ENCODE measurements at places on chromosomes 11 and 22. TPM values are rescaled to one million over a fixed set of nuclear protein-coding genes. Genes with fewer than 3 reads are reported as not detected.

- no peak for DNase-seq
Measured at GRCh38 chr11:102153082-102153481, 42.8 kb downstream of the YAP1 start.

OR4D10 gene
- polyA plus RNA-seq = not detected

DNA sequence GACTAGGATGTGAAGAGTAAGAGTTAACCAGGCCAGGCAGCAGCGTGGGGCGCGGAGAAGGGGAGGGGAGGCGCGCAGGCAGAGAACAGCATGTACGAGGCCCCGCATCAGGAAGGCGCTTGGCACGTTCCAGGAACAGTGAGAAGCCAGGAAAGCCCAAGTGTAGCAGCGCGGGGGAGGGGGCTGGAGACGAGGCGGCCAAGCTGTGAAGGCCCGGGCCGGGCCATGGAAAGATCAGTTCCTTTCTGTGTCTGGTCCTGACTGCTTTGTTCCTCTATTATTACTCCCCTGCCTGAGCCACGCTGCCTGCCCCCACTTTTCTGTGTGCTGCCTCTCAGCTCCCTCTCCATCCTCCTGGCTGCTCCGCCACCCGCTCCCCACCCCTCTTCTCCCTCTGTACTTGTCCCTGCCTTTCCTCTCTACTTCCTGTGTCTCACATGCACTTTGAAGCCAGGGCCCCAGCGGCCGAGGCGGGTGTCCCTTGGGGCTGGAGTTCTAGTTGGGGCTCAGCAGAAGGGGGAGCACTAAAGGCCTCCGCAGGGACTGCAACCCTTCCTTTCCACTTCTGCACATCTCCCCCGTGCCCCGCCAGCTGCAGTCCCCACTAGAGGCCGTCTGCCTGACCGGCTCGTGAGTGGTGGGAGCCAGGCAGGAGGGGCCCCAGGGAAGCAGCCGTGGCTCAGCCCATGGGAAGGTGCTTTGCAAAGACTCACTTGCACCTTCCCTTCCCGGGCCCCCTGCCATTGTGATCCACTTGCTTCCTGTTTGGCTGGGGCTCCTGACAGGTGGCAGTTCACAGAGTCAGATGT, 63.7 kb downstream of the PRDM11 start:
- DNase-seq = peak; percentile 91

DNA sequence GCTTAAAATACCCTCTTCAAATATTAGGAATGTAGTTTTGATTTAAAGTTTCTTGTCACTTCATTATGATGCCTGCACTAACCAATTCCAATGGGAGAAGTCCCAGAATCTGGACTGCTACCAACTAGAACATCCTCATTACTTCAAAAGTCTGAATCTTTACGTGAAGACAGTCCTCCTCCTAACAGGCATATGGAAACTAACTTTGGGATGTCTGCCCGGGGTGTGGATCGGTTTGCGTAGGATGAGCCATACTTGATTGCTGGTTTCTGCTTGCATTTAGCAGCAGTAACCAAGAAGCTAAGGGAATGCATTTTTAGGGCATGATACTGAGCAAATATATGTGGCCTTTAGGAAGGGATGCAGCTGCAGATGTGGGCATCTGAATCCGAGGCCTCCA, 177.1 kb downstream of the LRRC4C start:
- no peak for DNase-seq

DNA sequence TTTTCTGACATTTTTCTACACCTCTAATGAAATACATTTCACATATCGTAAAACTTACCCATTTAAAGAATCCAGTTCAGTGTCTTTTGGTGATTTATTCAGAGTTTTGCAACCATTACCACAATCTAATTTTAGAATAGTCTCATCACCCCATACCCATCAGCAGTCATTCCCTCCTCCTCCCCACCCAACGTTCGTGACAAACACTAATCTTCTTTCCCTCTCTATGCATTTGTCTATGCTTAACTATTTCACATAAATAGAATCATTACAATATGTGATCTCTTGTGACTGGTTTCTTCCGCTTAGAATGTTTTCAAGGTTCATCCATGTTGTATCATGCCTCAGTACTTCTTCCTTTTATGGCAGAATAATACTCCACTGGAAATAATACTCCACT, 9.5 kb downstream of the TTC28 start:
- no peak for DNase-seq

- peak; percentile 33 for DNase-seq
Measured at GRCh38 chr11:73095613-73096012, 46.5 kb downstream of the FCHSD2 start.

PGM2L1 gene
- 2.3 TPM for polyA plus RNA-seq

DNA sequence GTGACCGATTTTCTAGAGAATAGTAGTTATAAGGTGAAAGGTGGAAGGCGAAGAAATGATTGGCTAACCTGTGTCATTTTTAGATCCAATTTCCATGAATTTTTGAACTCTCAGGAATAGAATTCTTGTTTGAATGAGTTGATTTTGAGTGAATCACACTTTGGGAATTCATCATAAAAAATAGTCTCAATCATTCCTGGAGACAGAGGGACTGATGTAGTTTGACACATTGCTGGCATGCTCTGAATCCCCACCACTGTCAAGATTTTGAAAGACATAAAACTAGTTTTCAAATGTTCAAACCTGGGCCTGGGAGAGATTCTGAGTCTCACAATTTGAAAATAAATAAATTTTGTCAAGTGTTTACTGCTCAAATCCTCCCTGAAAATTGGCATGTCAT, 861.4 kb upstream of the RAG2 start:
- DNase-seq = no peak

GRCh38 chr22:46737105-46737975, 712 bp downstream of the CERK start:
- DNase-seq = no peak

GRCh38 chr11:123483058-123483457, 53.0 kb downstream of the GRAMD1B start:
- DNase-seq = no peak

GRCh38 chr11:8717876-8718753, 35.5 kb downstream of the RPL27A start:
- peak; percentile 82 for DNase-seq

CSTPP1 gene
- polyA plus RNA-seq = 33.4 TPM

- DNase-seq = no peak
Measured at GRCh38 chr11:77111277-77111676, 8.6 kb downstream of the OMP start.

DNA sequence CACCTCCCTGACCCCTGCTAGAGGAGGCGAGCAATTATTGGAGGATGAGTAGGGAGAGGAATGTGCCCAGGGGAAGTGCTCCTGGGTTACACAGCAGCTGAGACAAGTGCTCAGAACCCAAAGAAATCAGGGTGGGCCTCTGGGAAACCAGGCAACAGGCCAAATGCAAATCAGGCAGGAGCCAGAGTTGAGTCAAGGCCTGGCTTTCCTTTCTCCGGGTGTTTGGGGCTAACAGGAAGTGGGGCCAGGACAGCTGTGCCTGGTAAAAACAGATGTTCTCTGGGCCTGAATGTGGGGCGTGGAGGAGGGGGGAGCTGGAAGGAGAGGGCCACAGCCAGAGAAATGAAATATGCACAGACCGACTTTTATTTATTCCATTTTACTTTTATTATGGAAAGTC, 22.0 kb downstream of the MFNG start:
- DNase-seq = no peak
